ENCODE measurements at places on chromosomes 3 and 15.

DNA sequence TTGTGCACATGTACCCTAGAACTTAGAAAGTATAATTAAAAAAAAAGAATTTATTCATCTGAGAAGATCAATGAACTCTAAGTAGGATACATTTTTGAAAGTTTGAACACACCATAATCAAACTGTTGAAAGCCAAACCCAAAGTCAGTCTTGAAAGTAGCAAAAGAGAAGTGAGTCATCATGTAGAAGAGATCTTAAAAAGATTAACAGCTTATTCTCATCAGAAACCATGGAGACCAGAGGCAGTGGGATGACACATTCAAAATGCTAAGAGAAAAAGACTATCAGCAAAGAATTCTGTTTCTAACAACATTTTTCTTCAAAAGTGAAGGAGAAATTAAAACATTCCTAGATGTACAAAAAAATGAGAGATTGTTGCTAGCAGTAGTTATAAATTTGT is 60.7 kb downstream of the TIMP4 start:
- DNase-seq: no peak

GRCh38 chr3:45715945-45716344 is 26.7 kb downstream of the SACM1L start:
- no peak for DNase-seq

DNA sequence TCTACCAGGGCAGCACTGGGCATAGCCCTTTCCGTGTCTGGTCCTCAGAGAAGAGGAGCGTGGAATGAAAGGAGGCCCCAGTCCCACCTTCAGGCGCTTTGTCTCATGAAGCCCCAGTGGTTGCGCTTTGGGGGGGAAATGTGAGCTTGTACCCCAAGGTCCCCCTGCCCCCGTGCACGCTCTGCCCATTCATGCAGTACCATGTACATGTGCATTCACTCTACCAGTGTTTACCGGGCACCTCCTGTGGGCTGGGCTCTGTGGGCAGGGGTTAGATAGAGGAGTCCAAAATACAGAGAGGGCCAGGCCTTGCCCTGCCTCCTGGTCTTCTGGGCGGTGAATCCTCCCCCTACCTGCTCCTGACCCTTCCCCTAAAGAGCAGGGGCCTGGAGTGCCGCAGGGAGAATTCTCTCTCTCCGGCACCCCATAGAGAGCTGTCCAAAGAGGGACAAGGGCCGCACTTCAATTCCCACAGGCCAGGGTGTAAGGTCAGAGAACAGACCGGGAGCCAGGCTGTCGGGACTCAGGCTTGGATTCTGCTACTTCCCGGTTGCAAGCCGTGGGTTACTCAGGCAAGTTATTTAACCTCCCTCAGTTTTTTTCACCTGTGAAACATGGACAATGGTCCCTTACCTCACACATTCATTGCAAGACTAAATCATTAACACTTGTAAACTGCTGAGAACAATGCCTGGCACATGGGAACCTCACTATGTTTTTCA is 153.4 kb downstream of the MEGF11 start:
- no peak for DNase-seq

DNA sequence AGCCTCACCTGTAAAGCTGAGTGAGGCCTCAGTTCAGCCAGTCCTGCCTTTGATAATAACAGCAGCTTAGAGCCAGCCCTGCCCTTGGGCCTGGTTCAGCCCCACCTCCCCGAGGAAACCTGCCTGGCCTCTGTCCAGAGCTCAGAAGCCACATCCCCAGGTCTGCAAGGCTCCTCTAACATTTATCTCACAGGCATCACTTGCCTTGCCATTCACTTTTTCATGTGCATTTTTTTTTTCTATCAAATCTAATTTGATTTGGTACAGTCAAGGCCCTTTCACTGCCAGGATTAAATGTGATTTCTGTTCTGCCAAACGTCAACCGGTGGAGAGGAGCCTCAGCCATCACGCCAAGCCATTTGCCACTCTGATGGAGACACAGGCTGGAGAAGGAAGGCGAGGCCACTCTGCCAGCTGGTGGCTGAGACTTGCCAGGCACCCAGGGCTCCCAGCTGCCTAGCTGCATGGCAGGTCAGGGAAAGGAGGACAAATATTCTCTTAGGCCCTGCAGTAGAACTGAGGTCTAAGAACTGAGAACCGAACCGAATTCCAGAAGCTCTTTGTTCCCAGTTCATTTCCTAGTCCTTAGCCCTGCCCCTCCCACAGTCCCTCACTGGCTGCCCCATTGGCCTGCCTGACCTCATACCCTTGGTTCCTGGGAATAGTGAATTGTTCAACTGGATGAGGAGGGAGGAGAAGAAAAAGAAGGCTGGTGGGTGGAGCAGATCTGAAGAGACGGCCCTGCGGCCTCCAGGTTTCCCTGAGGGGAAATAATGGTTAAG is 76.4 kb downstream of the SPSB4 start:
- no peak for DNase-seq

DNA sequence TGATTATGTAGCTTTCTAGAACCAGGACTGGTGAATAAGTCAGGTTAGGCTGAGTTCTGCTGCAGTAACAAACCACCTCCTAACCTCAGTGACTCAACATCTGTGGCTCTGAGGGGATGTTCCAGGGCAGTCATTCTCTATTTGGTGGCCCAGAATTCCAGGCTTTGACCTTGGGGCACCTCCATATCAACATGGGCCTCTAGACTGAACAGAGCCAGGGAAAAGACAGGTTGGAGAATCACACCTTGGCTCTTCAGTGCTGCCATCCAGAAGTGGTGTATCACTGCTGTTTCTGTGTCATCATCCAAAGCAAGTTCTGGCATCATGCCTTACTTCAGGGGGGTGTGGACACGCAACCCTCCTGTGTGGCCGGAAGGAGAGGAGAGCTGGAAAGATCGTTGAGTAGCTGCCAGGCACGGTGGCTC is 15.3 kb downstream of the ZBTB47 start:
- DNase-seq: no peak

GRCh38 chr3:7854266-7854665 is 647.4 kb upstream of the LMCD1 start:
- DNase-seq: no peak

GRCh38 chr3:24067483-24067882 is 122.4 kb downstream of the NR1D2 start:
- DNase-seq: no peak

DNA sequence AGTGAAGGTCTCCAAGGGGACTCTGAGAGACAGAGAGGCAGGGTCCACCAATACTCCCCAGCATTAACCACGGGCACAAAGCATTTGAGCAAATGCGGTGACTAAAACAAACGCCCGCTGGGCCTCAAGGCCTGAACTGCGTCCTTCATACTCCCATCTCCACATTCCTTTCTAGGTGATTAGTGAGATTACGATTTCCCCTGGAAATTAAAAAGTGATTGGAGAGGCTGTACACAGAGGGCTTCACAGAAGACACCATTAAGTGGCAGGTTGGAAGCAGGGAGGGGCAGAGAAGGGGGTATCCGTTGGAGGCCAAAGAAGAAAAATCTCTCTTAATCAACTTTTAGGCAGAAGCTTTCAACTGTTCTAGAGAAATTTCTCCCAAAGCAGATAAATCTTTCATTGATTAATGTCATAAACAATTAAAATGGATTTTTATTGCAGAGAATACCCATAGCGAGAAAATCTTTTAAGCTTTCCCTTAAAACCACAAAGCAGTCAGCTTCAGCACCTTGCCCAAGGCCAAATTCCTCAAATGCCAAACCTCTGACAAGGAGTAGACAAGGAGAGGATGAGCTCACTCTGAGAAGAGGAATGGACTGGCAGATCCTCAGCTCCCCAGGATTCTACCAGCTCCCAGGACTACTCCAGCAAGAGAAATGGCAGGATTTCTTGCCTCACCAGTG is 38.2 kb downstream of the MB21D2 start:
- DNase-seq: no peak

DNA sequence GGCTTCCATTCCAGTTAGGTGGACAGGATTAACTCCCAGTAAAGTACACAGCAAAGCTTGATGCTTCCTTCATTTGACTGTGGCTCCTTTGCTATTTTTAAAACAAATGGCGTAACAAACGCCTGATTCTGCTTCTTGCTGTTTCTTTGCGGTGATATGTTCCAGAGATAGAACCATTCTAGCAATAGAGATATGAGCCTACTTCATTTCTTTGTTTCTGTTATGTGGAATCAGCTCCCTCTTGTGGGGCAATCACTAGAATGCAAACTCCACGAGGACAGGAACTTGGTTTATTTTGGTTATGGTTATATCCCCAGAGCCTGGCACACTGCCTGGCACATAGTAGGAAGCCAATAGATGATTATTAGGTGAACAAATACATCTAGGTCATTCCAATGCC is 122.6 kb upstream of the SLC6A11 start:
- no peak for DNase-seq

DNA sequence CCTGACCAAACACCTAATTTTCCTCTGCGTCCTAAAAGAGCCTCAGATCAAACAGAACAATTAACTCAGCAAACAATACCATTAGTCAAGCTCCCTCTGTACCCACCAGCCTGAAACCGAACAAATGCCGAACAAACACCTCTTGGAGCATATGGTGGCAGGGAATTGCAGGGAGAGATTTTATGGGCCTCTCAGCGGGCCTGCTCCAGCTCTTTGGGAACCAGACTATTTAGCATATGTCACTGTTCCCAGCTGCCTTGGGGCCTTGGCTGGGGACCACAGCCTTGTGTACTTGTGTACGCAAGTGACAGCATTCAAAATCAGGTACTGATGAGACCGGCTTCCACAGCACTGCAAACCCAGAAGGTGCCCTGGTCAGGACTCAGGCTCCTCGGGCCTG is 388.8 kb upstream of the PPP2R3A start:
- no peak for DNase-seq

- no peak for DNase-seq
These were observed 322.9 kb upstream of the MDFIC2 start for GRCh38 chr3:70635301-70635700.
